ENCODE measurements at places on chromosomes 11 and 22.

- DNase-seq, result no peak
Measured at GRCh38 chr11:76653674-76654284, 16.8 kb downstream of the LRRC32 start.

DNA sequence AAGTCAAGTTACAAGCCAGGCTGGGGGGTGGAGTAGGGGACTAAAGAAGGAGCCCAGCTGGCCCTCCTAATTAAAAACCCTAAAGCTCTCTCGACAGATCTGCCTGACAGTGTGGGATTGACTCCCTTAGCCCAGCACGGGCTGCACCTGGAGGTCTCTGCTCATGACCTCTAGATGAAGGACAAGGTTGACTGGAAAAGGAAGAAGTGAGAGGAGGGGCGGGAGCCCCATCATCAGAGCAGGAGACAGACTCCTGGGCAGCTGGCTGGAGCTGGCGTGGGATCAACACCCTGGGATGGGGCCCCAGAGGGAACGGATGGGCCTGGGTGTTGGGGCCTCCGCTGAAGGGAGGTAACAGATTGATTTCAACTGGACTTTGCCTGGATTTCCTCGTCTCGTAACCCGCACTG, 46.1 kb downstream of the RPUSD4 start:
- no peak for DNase-seq

DNA sequence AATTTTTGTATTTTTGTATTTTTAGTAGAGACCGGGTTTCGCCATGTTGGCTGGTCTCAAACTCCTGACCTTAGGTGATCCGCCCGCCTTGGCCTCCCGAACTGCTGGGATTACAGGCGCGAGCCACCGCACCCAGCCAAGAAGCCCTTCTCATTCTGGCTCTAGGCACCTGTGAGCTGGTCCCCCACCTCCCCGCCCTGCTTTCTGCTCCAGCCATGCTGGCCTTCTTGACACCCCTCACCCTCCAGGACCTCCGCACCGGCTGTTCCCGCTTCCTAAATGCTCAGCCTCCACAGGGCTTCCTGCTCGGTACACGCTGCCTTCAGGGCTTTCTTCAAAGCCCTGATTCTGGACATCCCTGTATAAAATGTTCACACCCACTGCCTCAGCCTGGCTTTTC, 5.5 kb upstream of the FXYD2 start:
- DNase-seq, result no peak

- DNase-seq, result no peak
Measured at GRCh38 chr11:103893371-103893770, 143.1 kb upstream of the DDI1 start.

All from stimulated activated CD4-positive, alpha-beta T cell treated with anti-CD3 and anti-CD28 coated beads, Interleukin-12 subunit alpha, Interleukin-12 subunit beta, amount 100 ng/mL, for 4 hours (primary cell).